ENCODE measurements at places on chromosomes 5 and 9. TPM values are rescaled to one million over a fixed set of nuclear protein-coding genes. Genes with fewer than 3 reads are reported as not detected.

OCLN gene
- polyA plus RNA-seq = 39.7 TPM

FNBP1 gene
- polyA plus RNA-seq = 53.5 TPM

CCL27 gene
- polyA plus RNA-seq = 0.28 TPM

S1PR3 gene
- polyA plus RNA-seq = 60.5 TPM

FNIP1 gene
- 18.1 TPM for polyA plus RNA-seq

PHYHD1 gene
- polyA plus RNA-seq = 58.8 TPM
